ENCODE measurements at places on chromosomes 2 and 18.

GRCh38 chr2:86628091-86628522, 4.4 kb upstream of the RNF103 start:
- DNase-seq = no peak

DNA sequence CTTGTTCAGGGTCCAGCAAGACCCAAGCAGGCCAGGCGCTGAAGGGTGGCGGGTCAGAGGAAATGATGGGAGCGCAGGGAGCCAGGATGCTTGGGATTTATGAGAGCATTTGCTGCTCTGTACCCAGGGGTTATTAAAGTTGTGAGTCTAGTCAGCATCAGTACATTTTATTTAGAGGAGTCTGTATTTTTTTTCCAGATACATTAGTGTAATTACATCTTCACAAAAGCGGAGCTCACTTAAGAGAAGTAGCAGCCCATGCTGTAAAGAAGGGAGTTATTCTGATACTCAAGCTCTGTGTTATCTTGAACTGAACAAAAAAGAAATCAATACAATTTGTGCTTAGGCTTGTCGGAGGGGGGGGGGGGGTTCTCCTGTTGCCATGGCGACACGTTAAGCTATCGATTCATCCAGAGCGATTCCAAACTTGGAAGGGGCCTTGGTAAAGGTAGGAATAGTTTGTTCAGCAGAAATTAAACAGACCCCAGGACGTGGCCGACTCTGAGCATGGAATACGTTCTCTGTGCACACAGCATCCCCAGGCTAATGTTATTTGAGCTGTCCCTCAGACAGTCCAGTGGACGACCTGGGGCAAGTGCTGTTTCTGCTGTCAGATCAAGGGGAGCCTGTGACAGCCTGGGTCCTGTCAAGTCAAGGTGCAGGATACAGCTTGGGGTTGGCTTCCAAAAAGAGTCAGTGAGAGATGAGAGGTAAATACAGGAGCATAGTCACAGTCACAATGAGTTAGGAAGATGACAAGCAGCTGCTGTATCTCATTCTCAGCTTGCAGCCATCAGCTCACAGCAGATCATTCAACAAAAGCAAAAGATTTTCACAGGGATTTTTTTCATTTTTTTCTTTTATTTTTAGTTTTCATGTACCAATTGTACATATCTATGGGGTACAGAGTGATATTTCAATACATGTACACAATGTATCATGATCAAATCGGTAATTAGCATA, 387.6 kb downstream of the DCDC2C start:
- DNase-seq = no peak

GRCh38 chr2:37338933-37339332, 5.5 kb upstream of the QPCT start:
- DNase-seq = no peak

DNA sequence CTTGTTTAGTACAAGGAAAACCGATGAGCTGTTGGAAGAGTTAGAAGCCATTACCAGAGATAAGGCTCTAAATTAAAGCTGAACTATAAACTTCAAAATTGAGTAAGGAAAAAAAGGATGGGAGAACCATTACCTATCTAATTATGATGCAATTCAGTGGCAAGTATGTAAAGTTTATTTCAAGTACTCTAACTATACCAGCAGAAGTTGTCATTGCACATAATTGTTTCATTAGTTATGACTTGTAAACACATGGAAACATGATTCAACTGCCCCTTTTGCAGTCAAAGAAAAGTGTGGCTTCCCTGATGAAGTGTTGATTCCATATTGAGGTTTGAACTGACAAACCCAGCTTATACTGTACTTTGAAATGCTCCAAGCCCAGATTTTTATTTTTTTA, 324.1 kb upstream of the KCNJ3 start:
- no peak for DNase-seq

DNA sequence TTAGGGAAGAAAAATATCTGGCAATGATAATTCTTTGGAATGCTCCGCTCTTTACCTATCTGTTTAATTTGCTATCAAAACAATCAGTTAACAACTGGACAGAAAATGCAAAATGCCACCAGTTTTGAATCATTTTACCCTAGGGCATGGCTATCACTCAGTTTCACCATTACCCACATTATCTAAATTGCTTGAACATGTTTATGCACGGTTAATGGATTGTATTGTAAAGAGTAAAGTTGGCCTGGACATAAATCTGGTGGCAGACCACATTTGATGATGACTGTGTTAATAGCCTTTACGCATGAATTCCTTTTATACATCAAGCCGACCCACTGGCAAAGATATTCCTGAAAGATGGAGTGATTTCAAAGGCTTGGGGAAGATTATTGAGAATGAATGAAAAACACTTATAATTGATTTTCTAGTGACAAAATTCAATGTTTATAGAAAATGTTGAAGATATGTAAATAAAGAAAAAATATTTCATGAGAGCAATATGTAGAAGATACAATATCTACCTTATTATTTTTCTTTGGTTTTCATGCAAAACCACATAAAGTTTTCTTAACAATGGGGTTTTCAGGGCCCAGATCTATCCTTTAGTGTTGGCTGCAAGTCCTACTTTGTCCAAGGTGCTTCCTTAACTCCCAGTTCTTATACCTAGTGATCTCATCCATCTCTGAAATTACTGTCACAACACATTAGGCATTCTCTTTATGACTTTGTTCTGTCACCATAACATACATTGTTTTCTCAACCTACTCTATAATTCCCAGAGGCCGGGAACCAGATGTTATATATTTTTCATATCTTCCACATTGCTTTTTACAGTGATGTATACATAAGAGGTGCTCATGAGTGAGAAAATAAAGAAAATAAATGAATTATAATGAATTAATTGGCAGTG, 265.1 kb downstream of the RIT2 start:
- no peak for DNase-seq

DNA sequence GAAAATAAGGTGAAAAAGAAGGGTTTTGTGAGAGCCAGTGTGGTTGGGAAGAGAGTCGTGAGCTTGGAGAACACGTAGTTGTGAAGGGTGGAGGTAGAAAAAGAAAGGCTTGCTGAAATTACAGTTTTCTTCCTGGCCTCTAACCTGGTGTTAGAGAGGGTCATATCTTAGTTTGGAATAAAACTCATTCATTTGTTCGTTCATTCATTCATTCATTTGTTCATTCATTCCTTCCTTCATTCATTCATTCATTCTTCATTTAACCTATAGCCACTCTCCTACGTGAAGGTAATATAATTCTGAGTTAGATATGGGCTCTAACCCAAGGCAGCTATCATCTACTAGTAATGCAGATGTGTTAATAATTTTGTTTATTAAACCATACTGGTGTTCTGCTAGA, 111.8 kb upstream of the ZNF521 start:
- no peak for DNase-seq

- no peak for DNase-seq
Observed at GRCh38 chr18:57747809-57748680, 55.1 kb downstream of the ATP8B1 start.
